ENCODE measurements at places on chromosomes 16 and 17.

DNA sequence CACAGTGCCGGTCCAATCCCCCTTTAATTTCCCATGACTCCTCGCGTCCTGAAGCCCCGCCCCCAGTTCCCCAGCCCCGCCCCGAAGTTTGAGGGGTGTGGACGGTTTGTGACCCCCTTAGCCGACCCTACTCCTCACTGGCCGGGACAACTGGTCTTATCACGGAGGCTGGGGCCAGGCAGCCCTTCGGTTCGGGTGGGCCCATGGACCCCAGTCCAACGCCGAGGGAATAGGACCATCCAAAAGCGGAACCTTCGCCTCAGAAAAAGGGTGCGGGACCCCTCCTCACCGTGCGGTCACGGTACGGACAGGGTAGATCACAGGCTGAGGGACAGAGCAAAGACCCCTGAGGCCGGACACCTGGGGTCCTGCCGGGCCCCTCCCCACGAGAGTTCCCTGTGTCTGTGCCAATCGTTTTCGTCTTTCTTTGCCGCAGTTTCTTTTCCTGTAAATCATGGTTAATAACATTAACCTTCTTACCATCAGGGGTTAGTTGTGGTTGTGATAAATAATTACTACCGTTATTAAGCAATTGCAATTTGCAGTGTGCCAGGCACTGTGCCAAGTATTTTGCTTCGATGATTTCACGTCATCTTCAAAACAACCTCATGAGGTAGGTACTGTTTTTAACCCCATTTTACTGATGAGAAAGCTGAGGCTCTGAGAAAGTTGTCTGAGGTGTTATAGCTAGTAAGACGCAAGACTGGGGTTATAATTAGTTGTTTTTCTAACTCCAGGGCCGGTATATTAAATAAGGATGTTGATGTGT is 543 bp downstream of the TMUB2 start:
- DNase-seq = peak; percentile 85

DNA sequence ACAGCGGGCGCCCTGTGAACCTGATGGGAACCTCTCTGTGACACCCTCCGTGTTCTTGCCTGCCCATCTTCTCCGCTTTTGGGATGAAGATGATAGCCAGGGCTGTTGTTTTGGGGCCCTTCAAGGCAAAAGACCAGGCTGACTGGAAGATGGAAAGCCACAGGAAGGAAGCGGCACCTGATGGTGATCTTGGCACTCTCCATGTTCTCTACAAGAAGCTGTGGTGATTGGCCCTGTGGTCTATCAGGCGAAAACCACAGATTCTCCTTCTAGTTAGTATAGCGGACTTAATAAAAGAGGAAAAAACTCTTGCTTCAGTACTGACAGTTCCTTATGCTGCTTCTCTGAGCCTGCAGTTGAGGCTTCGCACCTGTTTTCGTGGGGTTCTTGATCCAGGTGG is 10.5 kb downstream of the CDK5RAP3 start:
- DNase-seq = no peak

DNA sequence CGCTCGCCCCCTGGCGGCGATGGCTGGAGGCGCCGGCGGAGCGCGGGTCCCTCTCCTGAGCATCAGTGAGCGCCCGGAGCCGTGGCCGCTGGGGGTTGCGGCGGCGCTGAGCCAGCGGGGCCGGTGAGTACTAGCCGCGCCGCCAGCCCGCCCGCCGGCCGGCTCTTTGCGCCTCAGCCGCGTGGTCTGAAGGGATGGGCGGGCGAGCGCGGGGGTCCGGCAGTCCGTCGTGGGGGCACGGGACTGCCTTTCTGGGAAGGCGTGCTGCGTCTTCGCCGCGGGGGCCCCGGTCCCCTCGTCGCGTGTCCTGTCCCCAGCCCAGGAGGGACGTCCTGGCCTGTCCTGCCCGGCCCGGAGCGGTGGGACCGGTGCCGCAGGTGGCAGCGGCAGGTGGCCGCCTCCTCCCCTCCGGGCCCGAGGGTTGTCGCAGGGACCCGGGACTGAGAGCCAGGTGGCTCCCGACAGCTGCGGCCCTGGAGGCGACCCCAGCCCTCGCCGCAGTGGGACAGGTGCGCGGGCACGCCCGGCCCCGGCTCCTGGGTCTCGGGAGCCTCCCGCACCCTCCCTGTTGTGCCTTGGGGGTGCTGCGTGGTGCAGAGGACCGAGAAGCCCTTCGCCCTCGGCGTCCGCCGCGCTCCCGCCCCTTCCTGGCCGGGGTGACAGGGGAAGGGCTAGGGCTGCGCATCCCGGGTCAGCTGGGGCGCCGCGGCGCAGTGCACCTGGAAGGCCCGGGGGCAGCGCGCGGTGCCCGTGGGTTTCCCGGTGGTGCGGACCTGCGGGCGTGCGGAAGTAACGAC is at the start of gene SPECC1:
Gene SPECC1 (plus strand): TSS at position 58 of the 797 bp plus-strand sequence. CDS start 87,293 bp downstream, outside the sequence.
- peak; percentile 85 for DNase-seq

GRCh38 chr17:28346199-28346580 is 10.6 kb downstream of the TNFAIP1 start:
- no peak for DNase-seq

DNA sequence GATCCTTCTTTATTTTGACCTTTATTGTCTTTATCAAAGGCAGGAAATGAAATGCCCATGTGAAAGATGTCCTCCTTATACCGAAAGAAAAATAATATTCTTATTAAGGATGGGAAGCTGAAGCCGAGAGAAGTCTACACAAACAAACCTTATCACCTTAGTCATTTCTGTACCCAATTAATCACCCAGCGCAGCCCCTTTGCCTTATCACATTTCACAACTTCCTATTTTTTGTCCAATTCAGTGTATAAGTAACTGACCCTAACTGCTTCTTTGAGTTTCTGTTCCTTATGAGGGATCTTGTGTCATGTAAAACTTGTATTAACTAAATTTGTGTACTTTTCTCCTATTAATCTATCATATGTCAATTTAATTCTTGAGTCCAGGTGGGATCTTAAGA is 16.4 kb upstream of the CCL23 start:
- DNase-seq = no peak

- no peak for DNase-seq
Observed at GRCh38 chr16:82400046-82400445, 226.7 kb upstream of the CDH13 start.

GRCh38 chr17:4543557-4544026 is 11.6 kb downstream of the MYBBP1A start:
- no peak for DNase-seq

- no peak for DNase-seq
Observed at GRCh38 chr17:17253406-17253805, 16.4 kb upstream of the FLCN start.

DNA sequence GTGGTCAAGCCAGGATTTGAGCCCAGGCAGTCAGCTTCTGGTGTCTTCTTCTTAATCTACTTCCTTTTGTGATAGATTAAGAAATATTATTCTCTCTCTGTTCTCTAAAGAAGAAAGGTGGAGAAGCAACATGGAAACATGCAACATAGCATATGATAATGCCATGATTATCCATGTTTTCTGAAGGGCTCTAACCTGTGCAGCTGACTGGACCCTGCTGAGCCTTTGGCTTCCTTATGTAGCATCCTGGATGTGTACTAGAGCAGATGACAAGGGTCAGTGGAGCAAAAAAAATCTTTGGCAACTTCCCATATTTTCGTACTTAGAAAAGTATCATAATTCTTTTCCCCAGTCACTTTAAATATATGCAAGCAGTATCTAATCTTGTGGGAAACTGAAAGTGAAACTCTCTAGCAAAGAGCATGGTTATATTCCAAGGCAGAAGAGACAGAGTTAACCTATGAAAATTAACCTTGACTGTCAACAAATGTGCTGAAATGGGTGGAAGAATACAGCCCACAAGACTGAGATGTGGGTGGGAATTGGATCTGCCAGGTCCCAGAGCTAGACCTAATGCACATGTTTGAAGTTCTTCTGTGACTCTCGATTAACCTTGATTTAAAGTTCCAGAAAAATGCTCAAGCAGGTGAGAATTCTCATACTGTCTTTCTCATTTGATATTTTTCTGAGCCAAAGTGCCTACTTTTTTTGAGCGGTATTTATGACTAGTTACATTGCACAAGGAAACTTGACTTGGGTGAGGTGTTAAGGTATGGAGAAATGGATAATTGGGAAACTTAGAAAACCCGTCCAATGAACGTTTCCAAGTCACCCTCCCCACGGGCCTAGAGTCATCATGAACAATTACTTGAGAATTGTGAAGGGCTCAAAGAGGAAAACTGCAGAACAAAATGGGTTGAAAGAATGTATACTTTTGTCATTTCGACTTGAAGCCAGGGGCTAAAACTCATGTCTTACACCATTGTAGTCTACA is 248.6 kb downstream of the FTO start:
- peak; percentile 48 for DNase-seq

- DNase-seq = no peak
Observed at GRCh38 chr17:15184872-15185624, 80.1 kb downstream of the PMP22 start.

DNA sequence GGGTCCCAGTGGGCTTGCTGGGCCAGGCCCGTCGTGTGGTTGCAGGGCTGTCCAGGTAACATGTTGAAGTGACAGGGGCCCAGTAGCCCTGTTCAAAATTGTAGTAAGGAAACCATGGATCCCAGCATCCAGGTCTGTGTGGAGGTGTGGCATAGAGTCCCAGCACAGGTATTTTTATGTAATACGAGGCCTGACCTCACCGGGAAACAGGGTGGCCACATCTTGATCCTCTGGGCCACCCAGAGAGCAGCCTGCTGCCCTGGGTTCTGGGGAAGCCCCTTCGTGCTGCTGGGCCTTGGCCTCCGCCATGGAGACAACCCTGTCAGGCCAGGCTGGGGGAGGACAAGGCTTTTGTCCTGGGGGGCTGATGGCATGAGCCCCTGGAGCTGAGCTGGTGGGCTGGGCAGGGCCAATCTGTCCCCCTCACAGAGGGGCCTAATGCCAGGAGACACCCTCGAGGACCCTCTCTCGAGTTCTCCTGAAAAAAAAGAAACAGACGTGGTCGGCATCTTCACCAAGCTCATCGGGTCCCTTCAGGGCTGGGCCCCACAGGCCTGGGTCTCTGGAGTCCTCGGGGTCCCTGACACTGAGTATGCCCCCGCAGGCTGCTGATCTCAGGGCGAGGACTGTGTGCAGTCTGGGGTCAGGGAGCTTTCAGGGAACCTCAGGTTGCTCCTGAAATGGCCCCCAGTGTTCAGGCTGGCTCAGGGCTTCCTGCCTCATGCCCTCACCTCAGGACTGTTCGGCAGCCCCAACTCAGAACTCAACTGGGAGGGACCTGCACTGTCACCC is 47.8 kb downstream of the TNFRSF13B start:
- no peak for DNase-seq

DNA sequence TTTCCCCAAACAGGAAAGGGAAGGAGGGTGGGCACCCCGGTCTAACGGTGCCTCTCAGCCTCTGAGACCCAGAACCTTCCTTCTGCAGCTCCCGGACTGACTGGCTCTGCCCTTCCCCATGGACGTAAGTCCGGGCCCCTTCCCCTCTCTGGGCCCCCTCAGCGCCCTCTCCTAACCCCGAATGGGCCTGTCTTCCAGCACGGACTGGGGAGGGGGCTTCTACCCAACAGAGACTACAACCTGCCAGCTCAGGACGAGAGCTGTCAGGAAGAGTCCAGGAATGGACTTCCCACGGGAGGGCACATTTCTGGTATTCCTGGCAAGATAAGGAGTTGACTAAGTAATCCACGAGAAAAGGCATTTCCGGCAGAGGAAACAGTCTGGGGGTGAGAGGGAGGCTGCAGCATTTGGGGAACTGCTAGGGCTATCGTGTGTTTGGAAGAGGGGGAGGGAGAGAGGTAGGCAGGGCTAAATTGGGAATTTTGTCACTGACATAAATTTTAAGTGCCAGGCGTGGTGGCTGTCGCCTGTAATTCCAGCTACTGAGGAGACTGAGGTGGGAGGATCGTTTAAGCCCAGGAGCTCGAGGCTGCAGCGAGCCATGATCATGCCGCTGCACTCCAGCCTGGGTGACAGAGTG is 12.1 kb upstream of the ALDOA start:
- peak; percentile 67 for DNase-seq
